ENCODE measurements at places on chromosomes 3 and 15. TPM values are rescaled to one million over a fixed set of nuclear protein-coding genes. Genes with fewer than 3 reads are reported as not detected.

Gene CORO2B
- not detected for total RNA-seq

Gene CTSH
- 85.8 TPM for total RNA-seq

Gene ISG20
- 122 TPM for total RNA-seq

Gene FBN1
- total RNA-seq, result 1.1 TPM

Gene VEPH1
- not detected for total RNA-seq

Gene RBP2
- total RNA-seq, result not detected

Gene LRRC28
- total RNA-seq, result 20.8 TPM

Gene BCL2A1
- 31.0 TPM for total RNA-seq

Gene GOLGA8N
- total RNA-seq, result 30.5 TPM

Gene KNL1
- 36.6 TPM for total RNA-seq

Gene FRMD5
- not detected for total RNA-seq

Gene GOLGA8J
- not detected for total RNA-seq

Gene CEP70
- 6.5 TPM for total RNA-seq

Gene SLC6A11
- total RNA-seq, result not detected

Gene CLDN1
- total RNA-seq, result 0.07 TPM

Gene AMIGO3
- 0.51 TPM for total RNA-seq

Gene ABHD17C
- 3.8 TPM for total RNA-seq

Gene PTX3
- total RNA-seq, result not detected

Gene FSD2
- total RNA-seq, result not detected

Gene STT3B
- 181 TPM for total RNA-seq

Gene EIF4E3
- total RNA-seq, result 61.6 TPM

Gene GOLGA8S
- 0.61 TPM for total RNA-seq

Gene TTLL13
- total RNA-seq, result 1.4 TPM

Gene MKRN2OS
- not detected for total RNA-seq

Gene CHL1
- total RNA-seq, result not detected

Gene SH3GL3
- not detected for total RNA-seq

Gene IMPG2
- total RNA-seq, result 0.54 TPM

Gene AGTR1
- total RNA-seq, result not detected

Gene PAK6
- 0.22 TPM for total RNA-seq

Gene NCKIPSD
- total RNA-seq, result 30.0 TPM

Gene STOML1
- total RNA-seq, result 10.6 TPM

Gene TMEM158
- 0.15 TPM for total RNA-seq

Gene SAMMSON
- not detected for total RNA-seq

Gene DPPA4
- not detected for total RNA-seq

Gene PLCH1
- total RNA-seq, result 0.88 TPM

Gene FGF7
- total RNA-seq, result 0.07 TPM

Gene HYKK
- 3.4 TPM for total RNA-seq

Gene PLSCR2
- 1.1 TPM for total RNA-seq

Gene SNX22
- total RNA-seq, result 0.51 TPM

Gene SERINC4
- total RNA-seq, result 0.17 TPM

Gene STARD5
- 6.1 TPM for total RNA-seq

Gene IL12A
- 1.5 TPM for total RNA-seq

Gene SLC51A
- not detected for total RNA-seq

Gene DYNLT2B
- 17.8 TPM for total RNA-seq
